ENCODE measurements at places on chromosomes 2 and 18.
A peak's percentile ranks its signal among the peaks of the same experiment; 100 is the strongest.

DNA sequence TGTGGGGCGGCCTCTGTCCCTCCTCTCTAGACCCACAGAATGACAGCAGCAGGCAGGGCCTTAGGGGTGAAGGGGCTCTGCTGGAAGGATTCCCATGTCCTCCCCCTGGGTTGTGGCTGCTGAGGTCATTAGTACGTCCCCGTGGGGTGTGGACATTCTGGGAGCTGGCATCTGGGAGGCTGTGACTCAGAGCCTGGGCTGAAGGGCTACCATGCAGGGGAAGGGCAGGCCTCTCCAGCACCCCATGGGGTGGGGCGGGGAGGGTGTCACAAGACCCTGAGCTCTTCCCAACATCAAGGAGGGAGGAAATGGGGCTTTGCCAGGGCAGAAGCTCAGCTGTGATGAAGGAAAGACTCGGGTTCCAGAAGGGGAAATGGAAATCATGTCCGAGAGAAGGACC is 105.8 kb upstream of the SMAD2 start:
- DNase-seq, result no peak

- no peak for DNase-seq
These were observed 6.5 kb downstream of the NAGK start for GRCh38 chr2:71074893-71075395.

- no peak for DNase-seq
These were observed 53.3 kb downstream of the MEMO1 start for GRCh38 chr2:31957354-31958139.

DNA sequence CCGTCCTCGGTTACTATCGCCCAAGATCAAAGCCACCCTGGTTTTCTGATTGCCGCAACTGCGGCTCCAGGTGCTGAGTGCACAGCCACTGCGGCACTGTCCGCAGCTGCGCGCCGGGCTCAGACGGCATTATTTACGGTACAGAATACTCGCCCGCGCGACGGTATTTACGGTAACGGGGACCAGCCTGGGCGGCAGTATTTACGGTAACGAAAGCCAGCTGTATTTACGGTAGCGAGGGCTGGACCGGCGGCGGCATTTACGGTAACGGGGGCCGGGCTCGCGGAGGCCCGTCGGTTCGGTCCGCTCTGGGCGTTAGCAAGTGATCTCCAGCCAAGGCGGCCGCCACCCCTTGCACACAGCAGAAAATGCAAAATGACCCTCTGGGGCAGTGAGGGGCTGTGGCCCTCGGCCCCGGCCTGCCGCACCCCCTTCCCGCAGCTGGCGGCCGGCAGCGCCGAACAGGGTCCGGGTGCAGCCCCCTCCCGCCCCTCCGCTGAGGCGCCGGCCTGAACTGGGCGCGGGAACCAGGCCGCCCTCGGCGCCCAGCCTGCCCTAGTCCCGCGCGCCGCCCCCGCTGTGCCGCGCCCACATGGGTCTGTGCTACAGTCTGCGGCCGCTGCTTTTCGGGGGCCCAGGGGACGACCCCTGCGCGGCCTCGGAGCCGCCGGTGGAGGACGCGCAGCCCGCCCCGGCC is at the start of gene GNAL:
Gene GNAL, plus strand, starts transcription at position 293 of the 697 bp plus-strand sequence. Its CDS starts 300 bp downstream, at position 593.
- DNase-seq, result peak; percentile 73

DNA sequence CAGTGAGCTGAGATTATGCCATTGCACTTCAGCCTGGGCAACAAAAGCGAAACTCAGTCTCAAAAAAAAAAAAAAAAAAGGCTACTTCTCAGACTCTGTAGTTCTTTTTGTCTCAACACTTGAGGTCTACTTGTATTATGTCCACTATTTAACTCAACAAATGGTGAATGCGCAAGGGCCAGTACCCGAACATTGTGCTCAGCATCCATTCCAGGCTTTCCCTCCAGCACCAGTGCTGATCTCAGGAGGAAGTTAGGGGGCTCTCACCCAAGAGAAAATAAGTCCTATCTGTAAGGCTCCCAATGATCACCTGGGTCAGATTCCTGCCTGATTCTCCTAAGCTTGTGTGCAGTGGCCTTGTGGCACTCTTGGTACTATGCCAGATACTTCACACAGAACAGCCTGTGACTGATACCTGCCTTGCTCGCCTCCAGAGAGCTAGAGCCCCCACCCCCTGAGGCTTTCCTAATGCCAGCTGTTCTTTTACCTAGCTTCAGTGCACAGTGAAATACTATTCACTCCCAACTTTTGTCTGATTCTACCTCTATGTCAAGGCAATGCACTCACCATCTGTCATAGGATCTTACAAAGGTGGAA is 74.9 kb downstream of the INO80D start:
- DNase-seq, result no peak

GRCh38 chr18:75066936-75067335 is 142.0 kb downstream of the PTGR3 start:
- DNase-seq, result no peak

GRCh38 chr2:224389317-224389716 is 12.6 kb downstream of the FAM124B start:
- DNase-seq, result no peak

DNA sequence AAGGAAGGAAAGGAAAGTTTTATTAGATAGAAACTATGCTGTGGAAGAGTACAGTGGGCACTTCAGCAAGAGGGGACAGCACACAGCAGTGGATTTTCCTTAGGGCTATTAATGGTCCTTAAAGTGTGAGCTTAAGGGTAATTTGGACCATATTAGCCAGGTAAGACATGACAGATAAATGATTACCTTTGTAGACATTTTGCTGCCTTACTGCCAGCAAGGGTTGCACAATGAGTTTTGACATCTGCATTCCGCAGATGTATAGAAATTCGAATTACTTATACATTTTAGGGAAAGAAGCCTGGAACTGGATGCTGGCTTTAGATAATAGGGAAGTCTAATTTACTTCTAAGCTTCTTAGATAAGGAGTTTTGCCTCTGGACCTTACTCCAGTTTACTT is 14.0 kb upstream of the UBE2F start:
- DNase-seq, result no peak

DNA sequence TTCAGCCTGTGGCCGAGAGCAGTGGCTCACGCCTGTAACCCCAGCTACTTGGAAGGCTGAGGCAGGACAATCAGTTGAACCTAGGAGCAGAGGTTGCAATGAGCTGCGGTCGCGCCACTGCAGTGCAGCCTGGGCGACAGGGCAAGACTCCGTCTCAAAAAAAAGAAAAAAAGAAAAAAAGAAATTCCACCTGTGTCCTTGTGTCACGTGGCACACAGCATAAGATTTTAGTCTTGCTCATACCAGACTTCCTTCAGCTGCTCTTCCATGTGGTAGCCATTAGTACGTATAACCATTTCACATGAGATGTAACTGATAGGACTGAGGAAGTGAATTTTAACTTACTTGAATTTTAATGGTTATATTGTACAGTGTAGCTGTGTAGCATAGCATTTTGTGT is 4.0 kb downstream of the NOP58 start:
- no peak for DNase-seq

GRCh38 chr18:2316082-2316750 is 255.1 kb downstream of the METTL4 start:
- no peak for DNase-seq

- no peak for DNase-seq
These were observed 1406.1 kb upstream of the NXPH2 start for GRCh38 chr2:140186313-140186712.

DNA sequence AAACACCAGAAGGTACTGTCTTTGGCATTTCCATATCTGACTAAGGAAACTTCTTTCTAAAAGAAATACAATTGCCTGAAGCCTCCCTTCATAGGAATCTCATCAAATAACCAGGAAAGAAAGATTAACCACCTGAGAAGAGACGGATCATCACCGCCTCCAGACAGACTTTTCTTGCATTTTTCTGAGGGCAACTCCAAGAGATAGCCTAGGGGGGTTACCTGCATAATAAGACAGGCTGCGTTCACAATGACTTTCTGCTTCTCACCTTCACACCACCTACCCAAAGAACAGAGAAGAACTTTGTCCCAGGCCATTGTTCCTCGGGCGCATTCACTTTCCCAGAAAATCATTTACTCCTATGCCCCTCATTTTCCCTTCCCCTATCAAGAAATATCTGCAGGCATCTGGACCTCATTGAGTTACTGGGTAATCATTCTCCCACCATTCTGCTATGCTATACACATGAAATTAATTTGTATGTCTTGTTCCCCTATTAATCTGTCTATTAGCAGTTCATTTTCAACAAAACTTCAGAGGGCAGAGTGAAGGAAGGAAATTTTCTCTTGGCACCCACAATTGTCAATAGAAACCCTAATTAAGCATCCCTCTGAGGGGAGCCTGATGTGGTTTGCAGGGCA is 8.3 kb upstream of the POMC start:
- DNase-seq, result no peak

- DNase-seq, result no peak
These were observed 39.2 kb downstream of the IL1R2 start for GRCh38 chr2:102030855-102031527.

DNA sequence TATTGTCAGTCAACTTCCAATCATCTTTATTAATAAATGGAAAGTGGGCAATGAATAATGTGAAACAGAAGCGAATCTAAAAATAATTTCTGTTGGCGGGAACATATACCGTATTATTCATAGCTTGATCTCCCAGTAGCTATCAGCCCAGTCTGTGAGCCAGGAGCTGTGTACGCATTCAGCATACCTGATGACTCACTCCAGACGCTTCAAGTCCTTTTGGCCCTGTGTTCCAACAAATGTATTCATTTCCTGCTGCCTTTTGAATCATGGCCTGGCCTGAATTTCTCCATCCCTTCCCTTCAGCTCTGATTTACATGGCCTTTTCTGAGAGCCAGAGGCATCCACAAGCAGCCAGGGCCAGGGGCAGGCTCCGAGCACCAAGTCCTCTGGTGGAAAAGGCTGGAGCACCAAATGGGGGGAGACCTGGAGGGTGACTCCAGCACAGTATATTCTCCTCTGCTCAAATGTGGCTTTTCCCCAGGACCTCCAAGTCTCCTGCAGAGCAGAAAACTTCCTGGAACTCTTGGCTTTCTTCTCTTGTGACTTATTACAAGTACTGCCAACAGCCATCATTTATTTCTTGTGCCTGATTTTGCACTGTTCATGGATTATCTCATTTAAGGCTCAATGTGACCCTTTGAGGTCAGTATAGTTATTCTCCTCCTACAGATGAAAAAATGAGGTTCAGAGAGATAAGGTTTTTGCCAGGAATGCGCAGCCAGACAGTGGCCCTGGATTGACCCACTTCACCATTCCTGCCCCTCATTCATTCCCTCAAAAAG is 108.7 kb downstream of the EN1 start:
- no peak for DNase-seq

- DNase-seq, result no peak
These were observed 44.8 kb downstream of the FTCDNL1 start for GRCh38 chr2:199806179-199806578.

- no peak for DNase-seq
These were observed 10.7 kb downstream of the ZNF142 start for GRCh38 chr2:218648787-218649100.

GRCh38 chr2:217899231-217900009 is 103.4 kb downstream of the TNS1 start:
- DNase-seq, result no peak

- DNase-seq, result no peak
These were observed 131.1 kb upstream of the ZSWIM2 start for GRCh38 chr2:186980117-186980442.

- no peak for DNase-seq
These were observed 1.8 kb downstream of the NOSTRIN start for GRCh38 chr2:168804214-168804613.

DNA sequence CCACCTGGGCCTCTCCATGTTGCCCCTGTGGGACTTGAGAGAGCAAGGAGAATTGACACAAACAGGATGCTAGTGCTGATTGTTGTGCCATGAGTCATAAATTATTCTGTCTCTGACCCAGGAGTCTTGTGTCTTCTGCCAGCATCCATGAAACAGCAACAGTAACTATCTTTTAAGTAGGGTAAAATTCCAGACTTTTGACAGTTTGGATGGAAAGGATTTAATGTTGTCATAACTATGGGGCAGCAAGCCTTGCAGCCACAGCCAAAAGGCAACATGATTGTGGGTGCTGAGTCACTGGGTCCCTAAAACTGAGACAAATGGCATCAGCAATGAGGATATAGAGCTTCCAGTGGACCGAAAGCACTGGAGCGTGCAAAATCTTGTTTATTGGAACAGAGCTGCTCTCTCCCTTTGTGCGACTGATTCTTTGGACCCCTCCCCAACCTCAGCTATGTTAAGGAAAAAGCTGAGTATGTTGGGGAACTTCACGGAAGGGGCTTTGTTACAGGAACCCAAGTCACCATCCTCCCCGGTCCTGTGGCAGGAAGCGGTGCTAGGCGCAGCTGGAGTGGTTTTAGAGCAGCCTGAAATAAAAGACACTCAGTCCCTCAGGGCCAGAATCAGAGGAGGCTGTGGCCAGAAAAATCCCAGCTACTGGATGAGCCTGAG is 9.6 kb upstream of the ITPRIPL1 start:
- no peak for DNase-seq

DNA sequence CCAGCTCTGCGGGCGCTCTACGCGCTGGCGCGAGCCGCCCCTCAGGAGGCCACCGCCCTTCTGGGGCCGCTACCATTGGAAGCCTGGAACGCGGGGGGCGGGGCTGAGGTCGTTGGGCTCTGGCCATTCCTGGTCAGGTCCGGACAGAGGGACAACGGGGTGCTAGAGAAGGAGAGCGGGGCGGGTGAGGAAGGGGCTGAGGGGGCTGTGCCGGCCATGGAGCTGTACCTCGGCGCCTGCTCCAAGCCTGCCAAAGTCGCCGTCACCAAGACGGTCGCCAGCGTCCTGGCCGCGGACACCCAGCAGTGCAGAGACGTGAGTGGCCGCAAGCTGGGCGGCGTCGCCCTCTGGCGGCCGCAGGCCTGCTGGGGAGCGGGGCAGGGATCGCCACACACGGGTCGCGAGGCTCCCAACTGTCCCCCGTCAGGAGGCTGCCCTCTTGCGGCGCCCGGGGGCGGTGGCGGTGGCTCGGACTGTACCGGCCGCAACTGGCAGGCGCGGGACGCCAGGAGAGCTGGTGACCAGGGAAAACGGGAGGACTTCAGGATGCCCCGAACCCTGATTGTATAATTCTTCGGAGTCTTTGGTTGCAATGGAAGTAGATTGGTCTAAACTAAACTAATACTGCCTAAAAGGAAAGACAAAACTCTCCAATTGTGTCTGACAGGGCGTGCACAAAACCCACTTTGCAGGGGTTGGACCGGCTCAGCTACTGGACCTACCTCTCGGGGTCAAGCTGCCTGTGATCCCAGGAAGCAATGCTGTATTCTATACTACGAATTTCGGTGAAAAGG is at the start of gene FSIP2:
Gene FSIP2, plus strand, starts transcription at position 126 of the 794 bp plus-strand sequence. Its CDS starts 91 bp downstream, at position 217.
- no peak for DNase-seq

GRCh38 chr18:77234504-77235365 is 14.9 kb upstream of the GALR1 start:
- DNase-seq, result no peak
